Activated naive CD8-positive, alpha-beta T cell treated with anti-CD3 and anti-CD28 coated beads, Interleukin-2, amount 50 U/mL, for 24 hours (primary cell): ENCODE measurements at places on chromosomes 4 and X.

DNA sequence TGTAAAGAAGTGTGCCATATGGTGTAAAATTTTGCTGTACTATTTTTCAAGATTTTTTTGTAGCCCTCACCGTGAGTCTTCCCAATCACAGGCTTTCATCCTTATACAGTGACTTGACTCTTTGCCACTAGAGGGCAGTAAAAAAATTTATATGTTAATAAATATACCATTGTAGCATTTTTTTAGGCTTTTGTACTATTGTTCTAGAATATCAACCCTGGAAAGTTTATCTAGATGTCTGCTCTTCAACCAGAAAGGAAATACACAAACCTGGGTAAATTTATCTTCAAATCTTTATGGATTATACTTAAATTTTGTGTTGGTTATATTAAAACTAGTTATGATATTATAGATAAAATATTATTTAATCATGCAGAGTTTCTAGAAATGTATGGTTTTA lies 235.3 kb downstream of the TENM3 start:
- no peak for DNase-seq

DNA sequence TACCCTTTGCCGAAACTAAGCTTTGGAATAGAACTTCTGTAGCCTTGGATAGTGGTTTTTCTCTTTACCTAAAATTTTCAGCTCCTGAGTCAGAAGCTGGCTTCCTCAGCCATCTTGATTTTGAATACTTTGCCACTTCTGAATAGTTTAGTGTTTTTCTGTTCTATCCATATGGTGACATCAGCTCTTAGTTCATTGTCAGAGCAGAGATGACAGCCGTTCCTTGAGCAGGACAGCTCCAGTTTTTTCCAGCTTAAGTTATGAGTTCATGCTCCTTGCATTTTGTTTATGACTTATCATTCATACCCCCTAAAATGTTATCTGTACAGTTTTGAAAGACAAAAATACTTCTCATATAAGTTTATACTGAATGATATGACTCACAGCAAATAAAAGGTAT lies 47.8 kb downstream of the DTHD1 start:
- DNase-seq = no peak

- no peak for DNase-seq
Observed at GRCh38 chr4:107666134-107666533, 53.9 kb downstream of the PAPSS1 start.

DNA sequence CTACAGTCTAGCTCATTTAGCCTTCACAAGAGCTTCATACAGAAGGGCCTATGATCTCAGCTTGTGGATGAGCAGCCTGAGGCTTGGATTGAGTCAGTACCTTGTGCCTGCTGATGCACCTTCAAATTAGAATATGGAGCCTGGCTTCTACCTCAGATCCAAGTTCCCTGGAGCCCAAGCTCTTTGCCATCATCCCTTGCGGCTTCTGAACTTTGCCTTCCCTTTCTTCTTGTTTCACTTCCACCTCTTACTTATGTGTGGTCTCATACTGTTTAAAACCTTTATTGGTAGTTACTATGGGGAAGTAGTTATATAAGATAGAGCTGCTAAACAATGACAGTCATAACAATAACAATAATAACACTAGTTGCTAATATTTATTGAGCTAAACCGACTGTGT lies 84.3 kb upstream of the AFF2 start:
- DNase-seq = no peak

DNA sequence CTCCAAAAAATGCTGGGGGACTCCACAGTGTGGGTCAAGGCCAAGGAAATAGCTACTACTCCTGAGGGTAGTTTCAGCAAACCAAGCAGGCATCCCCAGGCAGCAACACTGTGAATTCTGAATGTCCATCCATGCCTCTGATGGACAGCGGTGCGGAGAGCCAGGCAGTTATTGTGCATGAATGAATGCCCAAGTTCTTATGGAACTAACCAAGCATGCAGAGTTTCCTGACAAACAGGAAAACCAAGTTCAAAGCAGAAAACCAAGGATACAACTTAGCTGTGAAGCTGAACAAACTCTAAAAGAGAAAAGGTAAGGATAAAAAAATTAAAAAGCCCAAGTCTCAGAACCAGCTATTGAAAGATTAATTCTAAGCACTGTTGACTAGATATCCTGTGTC lies 642.6 kb upstream of the HS3ST1 start:
- DNase-seq = no peak

DNA sequence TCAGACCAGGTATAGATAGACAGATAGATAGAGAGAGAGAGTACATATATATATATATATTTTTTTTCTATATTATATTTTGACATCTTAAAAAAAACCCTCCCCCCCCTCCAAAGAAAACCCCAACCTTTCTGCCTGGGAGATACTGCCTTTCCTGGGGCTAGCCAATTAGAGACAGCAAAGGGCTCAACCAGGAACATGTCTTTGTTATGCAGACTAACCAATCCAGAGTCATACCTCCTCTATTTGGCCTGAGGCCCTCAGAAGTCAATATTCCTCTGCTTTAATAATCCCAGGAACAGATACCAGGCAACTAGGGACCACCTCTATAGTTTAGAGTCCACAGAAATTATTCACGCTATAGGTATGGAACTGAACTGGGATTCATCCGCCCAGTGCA lies 135.6 kb upstream of the MAD2L1 start:
- DNase-seq = no peak

DNA sequence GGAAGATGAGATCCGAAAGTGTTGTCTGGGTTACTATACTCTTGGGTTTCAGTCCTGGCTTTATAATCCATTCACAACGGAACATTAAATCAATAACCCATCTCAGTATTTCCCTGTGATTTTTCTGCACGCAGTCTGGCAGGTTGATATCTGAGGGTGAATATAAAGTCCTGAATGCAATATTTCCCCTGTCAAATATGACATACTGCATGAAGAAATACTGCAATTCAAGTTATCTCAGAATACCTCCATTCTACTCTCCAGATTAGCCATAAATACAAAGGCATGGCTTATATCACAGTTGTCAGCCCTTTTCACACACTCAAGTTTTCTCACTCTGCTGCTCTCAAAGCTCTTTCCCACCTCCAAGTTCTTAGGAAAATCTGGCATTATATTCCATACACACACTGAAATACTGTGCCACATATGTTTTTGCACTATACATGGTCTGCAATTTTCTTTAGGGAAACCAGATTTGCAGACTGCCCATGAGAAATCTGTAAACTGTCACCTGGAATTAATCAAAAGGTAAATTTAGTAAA lies 64.7 kb downstream of the WDFY3 start:
- DNase-seq = no peak

DNA sequence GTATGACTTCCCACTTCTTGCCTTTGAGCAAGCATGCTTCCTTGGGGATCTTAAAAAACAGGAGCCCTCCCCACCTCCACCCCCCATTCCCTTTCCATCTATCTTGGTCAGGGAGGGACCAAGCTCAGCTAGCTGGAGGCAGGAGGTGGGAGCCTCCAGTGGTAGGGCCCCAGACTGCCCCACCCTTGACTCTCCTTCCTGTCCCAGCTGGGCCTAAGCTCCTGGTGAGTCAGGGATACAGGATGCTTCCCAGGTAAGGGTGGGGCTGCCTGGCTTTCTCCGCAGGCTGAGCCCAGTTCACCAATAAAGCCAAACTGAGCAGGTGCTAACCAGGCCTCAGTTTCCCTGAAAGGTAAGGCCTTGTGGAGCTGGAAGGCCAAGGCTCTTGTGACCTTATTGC lies 15.2 kb downstream of the EFNB1 start:
- DNase-seq = no peak

GRCh38 chr4:30844861-30845582 lies 124.9 kb downstream of the PCDH7 start:
- no peak for DNase-seq

DNA sequence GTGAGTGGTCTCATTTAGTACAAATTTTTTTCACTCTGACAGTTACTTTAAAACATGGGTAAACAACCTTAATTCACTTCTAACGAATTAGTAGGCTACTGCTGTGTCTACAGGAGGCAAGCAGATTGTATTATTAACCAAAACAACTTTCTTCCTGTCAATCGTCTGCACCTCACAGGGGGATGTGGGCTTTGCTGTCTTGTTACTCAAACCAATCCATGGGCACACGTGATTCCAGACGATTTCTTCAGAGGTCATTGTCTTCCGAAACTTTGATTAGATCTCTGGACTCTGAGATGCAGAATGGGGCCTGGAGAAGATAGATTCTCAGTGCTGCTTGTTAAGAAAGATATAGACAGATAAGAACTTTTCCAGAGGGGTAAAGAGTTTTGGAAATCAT lies 327.8 kb downstream of the DHX15 start:
- no peak for DNase-seq

GRCh38 chr4:46131498-46132057 lies 7.7 kb upstream of the GABRG1 start:
- DNase-seq = no peak

DNA sequence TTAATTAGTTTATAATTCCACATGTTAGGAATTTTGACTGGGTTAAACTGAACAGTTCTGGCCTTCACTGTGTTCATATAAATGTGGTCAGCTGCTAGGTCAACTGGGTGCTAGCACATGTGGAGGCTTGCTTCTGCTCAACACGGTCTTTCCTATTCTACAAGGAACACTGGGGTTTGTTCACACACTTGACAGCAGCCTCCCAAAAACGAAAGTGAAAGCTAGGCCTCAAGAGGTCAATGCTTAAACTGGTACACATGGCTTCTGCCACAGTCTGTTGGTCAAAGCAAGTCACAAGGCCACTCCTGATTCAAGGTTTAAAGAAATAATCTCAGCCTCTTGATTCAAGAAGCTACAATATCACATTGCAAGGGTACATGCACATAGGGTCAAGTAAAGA lies 126.5 kb downstream of the QDPR start:
- DNase-seq = no peak

DNA sequence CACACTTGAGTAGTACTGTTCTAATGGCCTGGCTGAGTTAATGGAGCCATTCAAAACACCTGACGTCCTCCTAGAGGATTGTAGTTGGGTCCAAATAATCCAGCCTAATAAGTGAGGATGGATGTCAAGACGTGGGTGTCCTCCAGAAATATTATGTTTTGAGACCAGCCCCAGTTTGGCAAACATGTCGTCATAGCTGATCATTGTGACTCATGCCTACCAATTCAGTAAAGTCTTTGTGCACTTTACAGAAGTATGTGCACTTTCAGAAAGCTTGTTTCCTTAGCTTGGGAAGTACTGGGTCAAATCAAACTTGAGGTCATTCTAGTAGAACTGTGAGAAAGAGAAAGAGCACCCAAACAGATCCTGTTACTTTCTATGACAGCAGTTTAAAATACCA lies 37.6 kb upstream of the GLRA2 start:
- DNase-seq = no peak

DNA sequence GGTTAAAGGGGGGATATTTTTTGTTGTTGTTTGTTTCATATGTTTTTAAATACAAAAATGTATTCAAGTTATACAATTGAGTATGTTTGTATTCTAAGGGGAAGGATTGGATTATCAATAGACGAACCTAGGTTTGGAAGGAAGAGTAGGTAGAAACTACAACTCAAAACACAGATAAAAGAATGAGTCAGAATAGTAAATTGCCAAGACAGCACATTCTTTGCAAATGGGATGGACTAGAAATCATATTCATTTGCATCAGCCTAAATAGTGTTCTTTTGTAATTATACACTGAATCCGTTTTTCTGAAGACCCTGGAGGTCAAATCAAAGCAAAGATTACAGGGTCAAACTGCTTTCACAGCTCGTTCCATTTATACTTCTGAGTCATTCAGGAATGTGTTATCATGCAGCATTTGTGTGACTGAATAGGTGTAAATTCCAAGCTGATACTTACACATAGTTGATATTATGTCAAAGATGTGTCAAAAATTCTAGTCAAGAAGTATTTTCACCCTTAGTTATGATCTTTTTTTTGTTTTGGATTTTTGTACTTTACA lies 273.3 kb upstream of the FAT4 start:
- DNase-seq = no peak

DNA sequence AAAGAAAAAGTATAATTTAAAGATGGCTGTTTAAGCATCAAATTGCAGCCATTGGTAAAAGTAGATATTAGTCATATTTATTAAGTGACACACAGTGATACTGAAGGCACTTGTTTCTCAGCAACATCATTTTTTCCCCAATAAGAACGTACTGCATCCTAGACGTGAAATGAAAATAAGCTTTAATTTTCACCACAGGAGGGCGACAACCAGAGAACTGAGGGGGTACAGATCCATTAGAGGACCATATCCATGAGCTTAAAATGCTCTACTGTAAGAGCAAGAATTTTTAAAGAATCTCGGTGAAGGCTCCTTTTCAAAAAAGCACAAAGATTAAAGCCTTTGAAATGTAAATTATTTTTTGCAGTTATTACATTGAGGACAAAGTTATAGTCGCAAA lies 33.4 kb downstream of the FRG1 start:
- DNase-seq = no peak

DNA sequence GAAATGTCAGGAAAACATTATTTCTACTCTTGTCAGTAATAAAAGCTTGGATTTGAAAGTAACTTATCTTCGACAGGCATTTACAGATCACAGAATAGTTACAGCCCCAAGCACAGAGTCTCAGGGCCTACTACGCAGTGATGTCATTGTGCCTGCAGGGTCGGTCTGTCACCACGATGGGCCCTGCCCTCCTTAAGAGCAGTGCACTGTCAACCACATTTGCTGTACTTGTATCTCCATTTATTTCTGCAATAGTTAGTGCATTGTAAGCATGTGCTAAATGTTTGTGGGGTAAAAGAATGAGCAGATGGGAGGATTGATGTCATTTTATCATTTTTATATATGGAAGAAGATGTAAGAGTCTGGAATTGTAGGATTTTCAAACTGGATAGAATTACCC lies 13.6 kb upstream of the CCKAR start:
- no peak for DNase-seq

- no peak for DNase-seq
Observed at GRCh38 chrX:1601768-1602085, 10.3 kb downstream of the AKAP17A start.

- DNase-seq = no peak
Observed at GRCh38 chr4:69601065-69601464, 38.4 kb downstream of the UGT2A2 start.

- no peak for DNase-seq
Observed at GRCh38 chr4:111997785-111998184, 147.5 kb upstream of the FAM241A start.

DNA sequence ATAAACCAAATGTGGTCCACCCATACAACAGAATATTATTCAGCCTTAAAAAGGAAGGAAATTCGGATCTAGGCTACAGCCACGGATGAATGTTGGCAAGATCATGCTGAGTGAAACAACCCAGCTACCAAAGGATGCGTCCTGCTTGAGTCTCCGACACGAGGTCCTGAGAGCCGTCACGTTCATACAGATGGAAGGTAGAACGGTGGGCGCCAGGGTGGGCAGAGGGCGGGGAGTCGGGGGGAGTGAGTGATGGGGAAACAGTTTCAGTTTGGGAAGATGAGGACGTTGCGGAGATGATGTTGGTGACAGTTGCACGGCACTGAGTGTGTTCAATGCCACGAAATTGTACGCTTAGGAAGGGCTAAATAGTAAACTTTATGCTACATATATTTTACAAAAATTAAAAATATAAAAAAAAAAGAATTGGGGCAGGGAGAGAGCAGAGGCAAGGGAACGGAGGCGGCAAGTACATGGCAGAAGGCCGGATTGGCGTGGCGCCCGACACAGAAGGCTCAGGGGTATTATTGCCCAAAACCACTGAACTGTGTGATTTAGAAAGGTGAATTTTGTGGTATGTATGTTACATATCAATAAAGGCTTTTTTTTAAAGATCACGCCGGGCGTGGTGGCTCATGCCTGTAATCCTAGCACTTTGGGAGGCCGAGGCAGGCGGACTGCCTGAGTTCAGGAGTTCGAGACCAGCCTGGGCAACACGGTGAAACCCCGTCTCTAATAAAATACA lies 14.8 kb upstream of the MXD4 start:
- DNase-seq = no peak
